NCI-H2107 (cell line): ENCODE measurements at places on chromosomes 4 and X.

- DNase-seq: no peak
Observed at GRCh38 chr4:88333741-88334405, 44.8 kb upstream of the HERC6 start.

GRCh38 chr4:70315928-70316327 lies 18.9 kb upstream of the CABS1 start:
- no peak for DNase-seq

GRCh38 chr4:37383579-37384229 lies 139.2 kb downstream of the NWD2 start:
- no peak for DNase-seq

DNA sequence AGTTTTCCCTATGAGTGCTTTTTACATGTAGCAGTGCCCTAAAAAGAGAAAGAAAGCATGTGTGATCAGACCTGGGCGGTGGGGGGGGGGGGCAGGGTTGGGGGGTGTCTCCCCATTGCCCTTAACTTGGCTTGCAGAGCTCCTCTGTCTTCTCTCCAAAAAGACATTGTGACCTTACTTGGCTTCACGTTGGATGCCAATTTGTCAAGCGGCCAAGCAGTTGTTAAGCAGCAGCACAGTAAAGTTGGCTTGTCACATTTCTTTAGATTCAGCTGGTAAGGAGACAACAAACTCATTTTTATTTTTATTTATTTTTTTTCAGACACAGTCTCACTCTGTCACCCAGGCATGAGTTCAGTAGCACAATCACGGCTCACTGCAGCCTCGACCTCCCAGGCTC lies 57.3 kb upstream of the ZNF157 start:
- DNase-seq: no peak

- no peak for DNase-seq
Observed at GRCh38 chrX:97238632-97239031, 354.9 kb downstream of the RPA4 start.

DNA sequence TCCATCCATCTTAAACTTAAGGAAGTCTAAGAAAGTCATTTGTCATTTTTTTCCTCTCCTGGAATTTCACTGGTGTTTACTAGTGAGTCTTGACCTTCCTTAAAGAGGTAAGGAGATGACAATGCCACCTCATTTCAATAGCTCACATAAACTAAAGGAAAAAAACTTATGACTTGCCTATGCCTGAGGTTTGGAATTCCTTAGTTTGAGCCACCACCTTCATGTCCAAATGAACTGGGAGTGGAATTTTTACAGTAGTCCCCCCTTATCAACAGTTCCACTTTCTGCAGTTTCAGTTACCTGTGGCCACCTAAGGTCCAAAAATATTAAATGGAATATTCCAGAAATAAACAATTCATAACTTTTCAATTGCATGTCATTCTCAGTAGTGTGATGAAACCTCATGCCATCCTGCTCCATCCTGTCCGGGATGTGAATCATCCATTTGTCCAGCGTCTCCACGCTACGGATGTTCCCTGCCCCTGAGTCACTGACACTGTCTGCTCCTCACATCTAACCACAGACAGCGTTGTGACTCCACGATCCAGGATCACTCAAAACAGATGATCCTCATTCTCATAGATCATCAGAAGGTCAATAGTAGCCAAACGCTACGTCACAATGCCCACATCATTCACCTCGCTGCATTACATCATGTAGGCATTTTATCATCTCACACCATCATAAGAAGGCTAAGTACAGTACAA lies 177.4 kb downstream of the SH3KBP1 start:
- no peak for DNase-seq

- no peak for DNase-seq
Observed at GRCh38 chr4:72629540-72629939, 60.5 kb upstream of the ADAMTS3 start.

GRCh38 chr4:160142579-160142978 lies 1039.7 kb downstream of the RAPGEF2 start:
- no peak for DNase-seq

- no peak for DNase-seq
Observed at GRCh38 chrX:38311743-38312142, 15.6 kb downstream of the RPGR start.

DNA sequence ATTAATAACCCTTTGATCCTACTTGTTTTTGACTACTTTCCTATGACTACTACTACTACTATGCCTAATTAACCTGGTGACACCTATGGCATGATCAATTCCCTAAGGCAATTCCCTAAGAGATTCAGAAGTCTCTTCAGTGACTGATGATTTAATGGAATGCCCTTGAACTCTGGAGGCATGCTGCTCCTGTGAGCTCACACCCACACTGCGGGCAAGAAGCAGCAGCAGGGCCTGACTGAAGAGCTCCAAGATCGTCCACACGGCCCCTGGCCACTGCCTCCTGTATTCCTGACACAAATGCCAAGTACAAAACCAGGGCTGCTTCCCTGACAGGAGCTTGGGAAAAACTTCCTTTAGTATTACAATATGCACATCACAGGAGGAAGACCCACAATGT lies 74.2 kb upstream of the STS start:
- no peak for DNase-seq

DNA sequence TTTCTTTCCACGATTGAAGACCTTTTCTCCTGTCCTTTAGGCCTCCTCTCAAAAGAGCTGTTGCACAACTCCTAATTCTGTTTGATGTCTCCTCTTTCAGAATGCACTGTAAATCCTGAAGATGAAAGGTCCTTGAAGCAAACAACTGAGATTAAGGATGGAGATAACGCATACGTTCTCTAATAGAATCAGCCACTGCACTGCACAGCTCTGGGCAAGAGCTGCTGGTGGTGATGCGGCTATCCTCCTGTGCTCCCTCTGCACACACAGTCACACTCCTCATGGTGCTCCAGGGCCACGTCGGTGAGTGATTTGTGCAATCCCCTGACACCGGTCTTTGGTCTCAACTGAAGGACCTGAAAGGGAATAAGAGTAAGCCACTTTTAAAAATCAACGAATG lies 208.7 kb downstream of the PDGFC start:
- DNase-seq: no peak

- DNase-seq: no peak
Observed at GRCh38 chr4:141731481-141731880, 95.1 kb downstream of the IL15 start.

GRCh38 chr4:6917461-6918271 lies 8.0 kb downstream of the TBC1D14 start:
- peak; percentile 30 for DNase-seq

DNA sequence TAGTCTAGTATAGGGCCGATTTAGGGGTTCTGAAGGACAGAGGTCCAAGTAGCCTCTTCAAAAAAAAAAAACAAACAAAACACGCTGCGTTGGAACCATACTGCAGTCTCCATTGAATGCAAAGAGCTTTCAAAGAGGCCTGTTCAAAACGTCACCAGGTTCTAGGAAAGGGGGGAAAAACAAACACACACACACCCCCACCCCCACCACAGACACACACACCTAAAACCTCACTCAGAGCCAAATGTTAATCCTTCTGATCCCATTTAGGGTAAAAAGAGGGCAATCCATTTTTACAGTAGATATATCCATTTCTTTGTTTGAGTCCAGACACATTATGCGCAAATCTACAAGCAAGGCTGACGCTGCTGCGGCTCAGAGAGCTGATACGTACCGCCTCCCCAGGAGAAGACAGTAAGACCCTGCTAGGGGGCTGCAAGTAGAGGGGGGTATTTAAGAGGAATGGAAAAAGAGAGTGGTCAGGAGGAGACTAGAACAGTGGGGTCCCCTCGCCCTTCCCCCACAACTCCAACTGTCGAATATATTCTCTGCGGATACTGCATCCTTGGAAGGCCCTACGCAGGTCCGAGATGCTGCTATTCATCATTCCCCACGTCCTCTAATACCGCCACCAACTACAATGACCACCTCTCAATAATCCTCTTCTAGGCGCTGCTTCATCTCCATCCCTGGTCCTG lies 1.3 kb downstream of the NKRF start:
- no peak for DNase-seq

- no peak for DNase-seq
Observed at GRCh38 chrX:102606115-102606514, 6.8 kb downstream of the ARMCX5 start.

GRCh38 chr4:47990145-47990544 lies 26.3 kb downstream of the CNGA1 start:
- DNase-seq: no peak

GRCh38 chr4:57291911-57292310 lies 181.7 kb upstream of the IGFBP7 start:
- DNase-seq: no peak

DNA sequence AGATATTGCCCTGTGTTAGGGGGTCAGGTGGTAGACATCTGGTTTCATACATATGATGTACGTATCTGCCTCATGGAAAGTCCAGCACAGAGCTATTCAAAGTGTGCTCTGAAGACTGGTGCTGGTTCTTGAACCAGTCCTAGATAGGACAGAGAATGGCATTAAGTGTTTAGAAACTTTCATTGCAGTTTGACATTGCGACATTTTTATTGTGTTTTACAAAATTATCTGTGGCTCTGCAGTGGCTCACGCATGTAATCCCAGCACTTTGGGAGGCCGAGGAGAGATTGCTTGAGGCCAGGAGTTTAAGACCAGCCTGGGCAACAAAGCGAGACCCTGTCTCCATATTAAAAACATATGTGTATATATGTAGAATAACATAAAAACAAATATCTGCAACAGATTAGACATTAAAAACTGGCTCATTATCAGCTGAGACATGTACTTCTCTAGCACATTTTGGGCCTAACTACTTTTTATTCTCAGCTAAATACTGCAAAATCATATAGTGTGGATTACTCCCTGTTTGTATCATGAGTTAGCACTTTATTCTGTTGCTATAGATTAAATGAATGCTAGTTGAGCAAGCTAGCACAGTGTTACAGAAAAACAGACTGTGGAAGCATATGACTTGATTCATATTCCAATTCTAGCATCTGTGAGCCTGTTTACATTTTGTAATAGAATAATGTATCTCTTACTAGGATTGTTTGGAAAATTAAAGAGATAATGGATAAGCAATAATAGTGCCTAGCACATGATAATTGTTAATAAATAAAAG lies 57.1 kb downstream of the USP9X start:
- no peak for DNase-seq

GRCh38 chr4:157897855-157898370 lies 274.9 kb downstream of the GASK1B start:
- DNase-seq: no peak

- DNase-seq: no peak
Observed at GRCh38 chrX:124229374-124229773, 103.1 kb upstream of the TEX13D start.

DNA sequence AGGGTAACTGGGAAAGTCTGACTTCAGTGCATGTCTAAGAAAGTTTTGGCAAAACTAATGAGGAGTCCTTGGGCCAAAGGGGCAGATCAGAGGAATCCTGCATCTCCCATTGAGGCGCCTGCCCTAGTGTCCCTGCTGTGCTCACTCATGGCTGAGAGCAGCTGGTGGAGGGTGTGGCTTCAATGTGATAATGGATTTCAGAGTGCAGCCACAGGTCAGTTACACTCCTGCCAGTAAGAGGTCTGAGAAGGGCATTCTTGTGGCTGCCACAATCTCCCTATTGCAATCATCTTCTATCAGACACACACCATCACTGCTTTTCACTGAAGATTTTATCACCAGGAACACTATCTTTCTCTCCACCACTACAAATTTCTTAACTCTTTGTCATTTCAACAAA lies 457.1 kb downstream of the MID1IP1 start:
- DNase-seq: no peak

- DNase-seq: no peak
Observed at GRCh38 chr4:79331126-79331876, 5.4 kb upstream of the NAA11 start.

- no peak for DNase-seq
Observed at GRCh38 chr4:119510395-119511149, 118.0 kb downstream of the PDE5A start.
